ENCODE measurements at places on chromosomes 12 and 14. TPM values are rescaled to one million over a fixed set of nuclear protein-coding genes. Genes with fewer than 3 reads are reported as not detected.

DNA sequence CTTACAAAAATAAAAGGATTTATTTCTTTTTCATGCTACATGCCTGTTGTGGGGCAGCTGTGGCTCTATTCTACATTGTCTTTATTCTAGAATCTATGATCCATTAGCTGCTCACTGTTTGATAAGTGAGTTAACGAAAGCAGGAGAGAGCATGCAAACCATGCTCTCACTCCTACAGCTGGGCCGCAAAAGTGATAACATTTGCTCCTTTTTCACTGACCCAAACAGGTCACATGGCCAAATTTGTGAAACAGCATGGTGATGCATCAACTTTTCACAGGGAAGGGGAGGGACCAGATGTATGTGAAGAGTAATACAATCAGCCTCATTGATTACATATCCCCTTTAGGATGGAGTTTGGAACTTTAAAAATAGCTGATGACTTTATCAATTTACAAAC is 456.9 kb upstream of the SYT1 start:
- peaks cover 6% of the 10 kb centered on the region for H3K4me1 ChIP-seq
- no peak overlapping the region for H3K4me3 ChIP-seq
- H3K27me3 ChIP-seq = no peaks in the 10 kb centered on the region

GRCh38 chr14:94364037-94364436 is 24.4 kb downstream of the SERPINA1 start:
- no peak for DNase-seq
- no peak overlapping the region for H3K27ac ChIP-seq

- H3K4me3 ChIP-seq = no peak overlapping the region
- H3K27ac ChIP-seq = no peak overlapping the region
- no peaks in the 10 kb centered on the region for H3K27me3 ChIP-seq
- H3K36me3 ChIP-seq = no peaks in the 10 kb centered on the region
- DNase-seq = no peak
These were observed 74.1 kb downstream of the DUSP6 start for GRCh38 chr12:89278169-89278568.

GRCh38 chr14:24688030-24688658 is 54.2 kb upstream of the GZMB start:
- no peak overlapping the region for H3K27ac ChIP-seq
- no peaks in the 10 kb centered on the region for H3K27me3 ChIP-seq
- no peak overlapping the region for H3K4me3 ChIP-seq
- DNase-seq = no peak
- H3K36me3 ChIP-seq = no peaks in the 10 kb centered on the region
- H3K4me1 ChIP-seq = no peaks in the 10 kb centered on the region

DNA sequence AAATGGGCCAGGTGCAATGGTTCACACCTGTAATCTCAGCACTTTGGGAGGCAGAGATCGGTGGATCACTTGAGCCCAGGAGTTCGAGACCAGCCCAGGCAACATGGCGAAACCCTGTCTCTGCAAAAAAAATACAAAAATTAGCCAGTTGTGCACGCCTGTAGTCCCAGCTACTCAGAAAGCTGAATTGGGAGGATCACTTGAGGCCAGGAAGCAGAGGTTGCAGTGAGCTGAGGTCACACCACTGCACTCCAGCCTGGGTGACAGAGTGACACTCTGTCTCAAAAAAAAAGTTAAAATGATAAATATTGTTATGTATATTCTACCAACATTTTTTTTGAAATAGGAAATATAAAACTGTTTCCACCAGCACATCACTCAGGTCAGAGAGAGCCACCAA is 64.9 kb downstream of the NDUFA12 start:
- H3K4me3 ChIP-seq = no peak overlapping the region
- no peaks in the 10 kb centered on the region for H3K27me3 ChIP-seq
- H3K27ac ChIP-seq = no peak overlapping the region
- H3K4me1 ChIP-seq = peaks cover 7% of the 10 kb centered on the region

GRCh38 chr12:54352891-54353874 is 11.1 kb downstream of the GPR84 start:
- H3K4me1 ChIP-seq = peaks cover 64% of the 10 kb centered on the region
- H3K36me3 ChIP-seq = peaks cover 19% of the 10 kb centered on the region
- H3K27ac ChIP-seq = peak overlapping the region; percentile 79

GRCh38 chr12:45138609-45139008 is 77.3 kb upstream of the ANO6 start:
- H3K4me3 ChIP-seq = no peak overlapping the region
- no peaks in the 10 kb centered on the region for H3K4me1 ChIP-seq
- DNase-seq = no peak

GRCh38 chr12:52925717-52926595 is 21.1 kb upstream of the KRT8 start:
- H3K4me1 ChIP-seq = peaks cover 38% of the 10 kb centered on the region
- H3K4me3 ChIP-seq = no peak overlapping the region
- no peaks in the 10 kb centered on the region for H3K36me3 ChIP-seq
- peak; percentile 84 for DNase-seq
- H3K27ac ChIP-seq = peak overlapping the region; percentile 88

GRCh38 chr14:80269353-80269925 is 58.1 kb upstream of the DIO2 start:
- no peaks in the 10 kb centered on the region for H3K4me1 ChIP-seq
- H3K36me3 ChIP-seq = no peaks in the 10 kb centered on the region
- H3K27me3 ChIP-seq = no peaks in the 10 kb centered on the region
- no peak overlapping the region for H3K27ac ChIP-seq
- H3K4me3 ChIP-seq = no peak overlapping the region

- no peaks in the 10 kb centered on the region for H3K27me3 ChIP-seq
- no peak overlapping the region for H3K4me3 ChIP-seq
- no peak overlapping the region for H3K27ac ChIP-seq
- H3K36me3 ChIP-seq = no peaks in the 10 kb centered on the region
- no peaks in the 10 kb centered on the region for H3K4me1 ChIP-seq
These were observed 587.1 kb upstream of the ATXN7L3B start for GRCh38 chr12:73950507-73950906.

- peaks cover 42% of the 10 kb centered on the region for H3K36me3 ChIP-seq
- H3K4me3 ChIP-seq = no peak overlapping the region
- no peaks in the 10 kb centered on the region for H3K27me3 ChIP-seq
- H3K4me1 ChIP-seq = peaks cover 33% of the 10 kb centered on the region
These were observed 30.3 kb downstream of the PIGH start for GRCh38 chr14:67569651-67570290.

- H3K36me3 ChIP-seq = no peaks in the 10 kb centered on the region
- no peak for DNase-seq
- no peak overlapping the region for H3K27ac ChIP-seq
- no peak overlapping the region for H3K4me3 ChIP-seq
- no peaks in the 10 kb centered on the region for H3K27me3 ChIP-seq
These were observed 351.3 kb upstream of the KITLG start for GRCh38 chr12:88931598-88931997.

- DNase-seq = no peak
- H3K4me3 ChIP-seq = no peak overlapping the region
- no peaks in the 10 kb centered on the region for H3K36me3 ChIP-seq
- no peaks in the 10 kb centered on the region for H3K27me3 ChIP-seq
These were observed 965.5 kb downstream of the TMEM121 start for GRCh38 chr14:106491851-106492250.

- H3K27ac ChIP-seq = no peak overlapping the region
- no peak overlapping the region for H3K4me3 ChIP-seq
- no peak for DNase-seq
- no peaks in the 10 kb centered on the region for H3K36me3 ChIP-seq
These were observed 5.6 kb upstream of the GCH1 start for GRCh38 chr14:54908190-54908589.

DNA sequence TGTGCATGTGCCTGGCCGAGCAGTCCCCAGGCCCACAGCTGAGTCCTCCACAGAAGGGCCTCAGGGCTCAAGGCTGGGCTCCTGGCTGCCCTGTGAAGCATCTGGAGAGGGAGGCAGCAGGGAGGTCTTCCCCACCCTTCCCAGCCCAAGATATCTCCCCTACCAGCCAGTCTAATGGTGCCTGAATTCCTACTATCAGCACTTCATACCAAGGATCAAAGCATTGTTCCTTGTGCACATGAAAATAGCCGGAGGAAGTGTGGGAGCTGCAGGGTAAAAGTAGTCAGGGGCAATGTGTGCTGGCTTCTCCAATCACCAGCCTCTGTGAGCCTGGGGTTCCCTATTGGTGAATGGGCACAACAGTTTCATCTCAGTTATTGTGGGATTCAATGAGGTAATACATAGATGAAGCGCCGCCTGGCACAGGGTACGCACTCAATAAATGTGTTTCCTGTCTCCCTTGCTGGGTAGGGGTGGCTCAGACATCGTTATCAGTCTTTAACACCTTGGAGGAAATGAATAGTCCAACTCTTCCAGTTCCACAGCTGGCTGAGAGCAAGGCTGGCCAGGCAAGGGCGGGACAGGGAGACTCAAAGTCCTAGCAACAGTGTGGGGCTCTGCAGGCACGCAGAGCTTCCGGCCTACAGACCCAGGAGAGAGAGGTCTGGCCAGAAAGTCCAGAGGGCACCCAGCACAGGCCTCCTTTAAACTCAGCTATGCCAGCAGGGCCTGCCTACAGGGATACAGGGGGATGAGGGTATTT is 39.1 kb upstream of the PNMA1 start:
- H3K4me1 ChIP-seq = peaks cover 87% of the 10 kb centered on the region
- no peak overlapping the region for H3K4me3 ChIP-seq
- no peak for DNase-seq

DNA sequence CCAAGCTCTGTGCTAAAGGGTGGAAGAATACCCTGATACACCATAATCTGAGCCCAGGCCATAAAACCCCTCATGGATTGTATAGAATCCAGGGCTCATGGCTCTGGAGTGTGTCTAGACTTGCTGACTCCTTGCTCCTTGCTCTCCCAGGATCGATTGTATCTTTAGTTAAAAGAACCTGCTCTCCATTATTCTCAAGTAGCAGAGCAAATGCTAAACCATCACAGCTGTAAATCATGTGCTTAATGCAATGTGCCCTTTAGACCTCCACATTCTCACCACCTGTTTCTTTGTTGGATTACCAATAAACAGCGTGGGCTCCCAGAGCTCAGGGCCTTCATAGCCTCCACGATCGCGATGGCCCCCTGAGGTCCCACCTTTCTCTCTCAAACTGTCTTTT is 411.6 kb upstream of the FBXO33 start:
- H3K4me1 ChIP-seq = no peaks in the 10 kb centered on the region
- H3K36me3 ChIP-seq = no peaks in the 10 kb centered on the region
- no peak for DNase-seq
- no peak overlapping the region for H3K4me3 ChIP-seq

GRCh38 chr12:110199339-110200123 is 75.4 kb downstream of the IFT81 start:
- no peaks in the 10 kb centered on the region for H3K4me1 ChIP-seq
- peaks cover 9% of the 10 kb centered on the region for H3K36me3 ChIP-seq
- no peaks in the 10 kb centered on the region for H3K27me3 ChIP-seq
- H3K4me3 ChIP-seq = no peak overlapping the region
- DNase-seq = no peak

- DNase-seq = no peak
- no peaks in the 10 kb centered on the region for H3K27me3 ChIP-seq
- no peaks in the 10 kb centered on the region for H3K36me3 ChIP-seq
- no peak overlapping the region for H3K27ac ChIP-seq
- H3K4me1 ChIP-seq = peaks cover 10% of the 10 kb centered on the region
These were observed 7.4 kb upstream of the HSPB8 start for GRCh38 chr12:119171291-119171690.

GRCh38 chr14:56759633-56760032 is 50.6 kb downstream of the OTX2 start:
- H3K27ac ChIP-seq = no peak overlapping the region
- no peaks in the 10 kb centered on the region for H3K27me3 ChIP-seq
- H3K4me1 ChIP-seq = no peaks in the 10 kb centered on the region
- no peak for DNase-seq

DNA sequence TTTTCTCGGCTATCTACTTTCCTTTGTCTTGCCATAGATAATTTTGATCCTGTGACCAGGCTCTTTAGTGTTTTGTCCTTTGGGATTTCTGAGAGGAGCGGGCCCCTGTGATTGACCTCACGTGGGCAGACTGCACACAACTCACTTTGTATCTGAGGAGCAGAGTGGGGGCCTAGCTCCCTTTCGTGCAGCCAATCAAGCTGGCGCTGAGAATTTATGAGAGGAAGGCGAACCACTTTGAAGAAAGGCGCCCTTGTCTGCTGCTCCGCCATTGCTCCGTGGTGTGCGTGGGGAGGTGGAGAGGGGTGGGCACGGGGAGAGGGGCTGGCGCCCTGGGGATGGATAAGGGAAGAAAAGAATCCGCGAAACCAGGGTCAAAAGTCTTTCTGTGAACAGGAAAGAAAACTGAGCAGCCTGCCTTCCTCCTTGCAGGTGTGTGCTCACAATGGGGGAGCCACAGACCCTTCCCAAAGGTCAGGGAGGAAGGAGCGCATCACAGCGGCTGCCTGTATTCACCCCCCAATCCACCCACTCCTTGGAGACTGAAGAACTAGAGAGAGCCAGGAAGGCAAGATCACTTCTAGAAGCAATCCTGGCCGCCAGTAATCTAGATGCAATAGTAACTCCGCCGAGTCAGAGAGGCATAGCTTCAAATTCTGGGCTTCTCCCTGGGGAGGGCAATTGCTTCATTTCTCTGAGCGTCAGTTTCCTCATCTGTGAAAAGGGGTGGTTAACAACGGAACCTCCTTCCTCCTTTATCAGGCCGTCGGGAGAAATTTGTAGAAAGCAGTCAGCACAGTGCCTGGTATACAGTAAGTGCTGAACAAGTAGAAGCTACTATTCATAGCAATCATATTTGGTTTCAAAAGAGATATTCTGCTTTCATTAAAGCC is 24.9 kb upstream of the MED13L start:
- H3K4me3 ChIP-seq = no peak overlapping the region
- no peak overlapping the region for H3K27ac ChIP-seq
- H3K4me1 ChIP-seq = peaks cover 13% of the 10 kb centered on the region
- no peaks in the 10 kb centered on the region for H3K36me3 ChIP-seq

- peak; percentile 55 for DNase-seq
- H3K4me3 ChIP-seq = no peak overlapping the region
- peaks cover 88% of the 10 kb centered on the region for H3K4me1 ChIP-seq
- peak overlapping the region; percentile 86 for H3K27ac ChIP-seq
- H3K36me3 ChIP-seq = no peaks in the 10 kb centered on the region
- H3K27me3 ChIP-seq = no peaks in the 10 kb centered on the region
These were observed 6.9 kb downstream of the VEZT start for GRCh38 chr12:95224202-95225170.

EML1 gene
- 46.0 TPM for total RNA-seq

RNASE7 gene
- not detected for total RNA-seq

KRT3 gene
- not detected for total RNA-seq
